ENCODE measurements at places on chromosomes 1 and 21.

- peak; percentile 88 for DNase-seq
Measured at GRCh38 chr1:227788271-227789083, 27.0 kb upstream of the PRSS38 start.

- no peak for DNase-seq
Measured at GRCh38 chr21:14977814-14978213, 87.0 kb downstream of the NRIP1 start.

GRCh38 chr1:12460121-12460520, 157.9 kb downstream of the DHRS3 start:
- no peak for DNase-seq

DNA sequence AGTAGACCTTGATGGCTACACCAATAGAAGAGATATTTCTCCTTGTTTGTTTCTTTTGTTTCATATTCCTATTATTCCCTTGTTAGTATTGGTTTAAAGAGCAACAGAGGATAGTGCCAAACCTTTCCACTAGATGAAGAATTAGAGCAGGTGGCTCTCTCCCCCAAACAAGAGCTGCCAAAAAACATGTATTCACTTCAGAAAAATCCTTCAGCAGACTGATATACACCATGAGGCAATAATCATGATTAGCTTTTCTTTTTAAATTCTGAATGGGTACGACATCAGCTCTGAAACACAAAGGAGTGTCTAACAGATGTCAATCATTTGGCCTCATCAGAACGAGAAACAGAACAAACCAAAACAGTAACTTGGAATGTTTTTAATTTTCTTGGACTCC, 67.3 kb upstream of the MAP10 start:
- no peak for DNase-seq

DNA sequence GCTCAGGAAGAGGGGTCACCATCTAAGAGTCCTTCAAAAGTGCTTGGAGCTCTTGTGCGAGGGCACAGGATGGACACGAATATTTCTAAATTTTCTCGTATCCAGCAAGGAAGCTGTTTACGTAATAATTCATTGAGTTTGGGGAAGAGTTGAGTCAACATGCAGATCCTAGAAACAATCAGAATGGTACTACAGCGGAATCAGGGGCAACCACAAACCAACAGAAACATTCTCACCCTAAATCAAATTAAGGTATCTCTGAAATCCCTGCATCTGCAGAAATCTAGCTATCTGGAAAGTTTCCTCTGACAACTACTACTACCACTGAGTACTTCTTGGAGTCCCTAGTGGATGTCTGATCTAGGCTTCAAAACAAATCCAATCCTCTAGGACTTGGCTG, 352.4 kb downstream of the LTN1 start:
- DNase-seq, result no peak

DNA sequence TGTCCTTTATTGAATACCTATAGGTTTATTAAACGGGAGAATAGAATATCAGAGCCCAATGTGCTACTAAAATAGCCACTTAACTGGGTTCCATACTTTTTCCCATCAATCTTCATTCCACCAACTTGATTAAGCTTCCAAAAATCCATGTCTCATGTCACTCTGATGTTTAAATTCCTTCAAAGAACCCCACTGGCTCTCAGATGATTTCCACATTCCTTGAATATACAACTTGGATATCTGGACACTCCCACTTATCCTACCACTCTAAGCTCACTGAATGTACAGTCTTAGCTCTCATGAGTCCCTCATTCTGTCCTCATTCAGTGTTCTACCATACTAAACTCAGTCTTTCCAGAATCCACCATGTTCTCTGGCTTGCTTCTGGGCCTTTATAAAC, 21.1 kb downstream of the COL11A1 start:
- no peak for DNase-seq

GRCh38 chr21:42617486-42617885, 35.9 kb upstream of the PDE9A start:
- no peak for DNase-seq

DNA sequence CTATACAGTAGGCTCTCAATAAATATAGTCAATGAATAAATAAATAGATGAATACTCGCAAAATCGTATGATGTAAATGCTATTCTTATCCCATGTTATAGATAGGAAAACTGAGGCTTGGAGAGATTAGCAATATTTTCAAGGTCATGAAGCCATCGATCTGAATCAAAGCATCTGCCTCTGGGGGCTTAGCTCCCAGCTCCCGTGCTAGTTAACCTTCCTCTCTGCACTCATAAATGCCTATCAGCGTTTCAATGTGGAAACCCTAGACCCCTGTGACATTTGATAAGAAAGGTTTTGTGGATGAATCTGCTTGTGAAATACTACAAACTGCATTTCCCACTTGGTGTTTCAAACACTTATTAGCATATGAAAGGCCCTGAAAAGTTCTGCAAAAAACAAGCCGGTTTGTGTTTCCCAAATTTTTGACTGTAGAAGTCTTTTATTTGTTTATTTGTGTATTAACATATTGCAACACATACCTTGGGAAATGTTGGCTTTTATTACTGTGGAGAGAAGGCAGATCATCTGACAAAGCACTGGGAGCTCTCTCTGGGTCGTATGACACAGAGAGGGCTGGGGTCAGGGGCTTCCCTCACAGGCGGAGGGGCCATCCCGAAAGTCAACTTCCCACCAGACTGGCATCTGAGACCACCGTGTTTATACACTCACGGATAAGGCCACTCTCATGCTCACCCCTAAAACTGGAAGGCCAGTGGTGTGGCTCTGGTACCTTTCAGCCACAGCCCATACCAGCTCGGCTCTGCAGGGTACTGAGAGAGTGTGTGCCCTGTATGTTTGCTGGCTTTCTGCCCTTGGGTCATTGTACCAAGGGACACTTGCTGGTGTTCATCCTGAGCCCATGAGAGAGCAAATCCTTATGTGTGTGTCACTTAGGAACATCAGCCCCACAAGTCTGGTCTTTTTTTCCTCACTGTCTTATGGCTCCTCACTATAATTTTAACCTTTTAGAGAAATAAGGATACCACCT, 993 bp upstream of the PROK1 start:
- DNase-seq, result no peak

DNA sequence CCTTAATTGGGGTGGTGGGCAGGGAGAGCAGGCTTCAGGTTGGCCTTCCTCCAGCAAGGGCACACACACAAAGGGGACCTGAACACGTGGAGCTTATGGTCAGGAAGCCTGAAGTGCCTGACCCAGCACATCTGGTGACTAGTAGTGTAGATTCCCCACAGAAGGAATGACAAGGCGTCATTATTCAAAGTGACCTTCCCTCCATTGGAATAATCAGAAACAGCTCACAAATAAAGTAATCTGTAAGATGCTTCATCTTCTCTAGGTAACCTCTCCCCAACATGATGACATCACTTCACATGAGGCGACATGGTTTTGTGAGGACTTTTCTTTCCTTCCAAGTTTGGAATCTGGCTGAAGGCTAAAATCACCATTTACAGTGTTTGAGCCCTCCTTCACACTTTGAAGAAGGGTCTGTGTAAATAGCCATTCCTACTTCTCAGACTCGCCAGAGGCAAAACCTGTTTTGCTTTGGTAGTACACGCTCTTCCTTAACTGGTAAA, 32.8 kb upstream of the ERG start:
- no peak for DNase-seq

GRCh38 chr1:239053279-239053678, 333.1 kb upstream of the CHRM3 start:
- DNase-seq, result no peak

GRCh38 chr1:227763246-227764018, 28.2 kb downstream of the SNAP47 start:
- no peak for DNase-seq

DNA sequence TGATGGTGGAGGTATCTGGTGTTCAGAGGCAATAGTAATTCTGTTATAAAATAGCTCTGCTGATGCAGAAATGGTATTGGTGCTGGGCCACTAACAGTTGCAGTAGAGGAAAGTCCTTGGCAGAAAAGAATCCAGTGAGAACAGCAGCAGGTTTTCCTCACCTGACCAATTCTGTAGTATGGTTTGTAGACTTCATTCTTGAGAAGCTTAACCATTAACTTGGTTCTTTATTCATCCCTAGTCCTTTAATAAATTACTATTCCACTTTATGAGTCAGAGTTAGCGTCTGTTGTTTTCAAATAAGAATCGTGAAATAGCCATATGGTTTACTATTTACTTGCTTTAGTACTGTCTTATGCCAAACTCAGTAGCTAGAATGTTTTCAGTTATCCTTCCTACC, 128.5 kb upstream of the SERTAD4 start:
- DNase-seq, result no peak

- DNase-seq, result no peak
Measured at GRCh38 chr1:221840511-221841243, 98.8 kb upstream of the DUSP10 start.

DNA sequence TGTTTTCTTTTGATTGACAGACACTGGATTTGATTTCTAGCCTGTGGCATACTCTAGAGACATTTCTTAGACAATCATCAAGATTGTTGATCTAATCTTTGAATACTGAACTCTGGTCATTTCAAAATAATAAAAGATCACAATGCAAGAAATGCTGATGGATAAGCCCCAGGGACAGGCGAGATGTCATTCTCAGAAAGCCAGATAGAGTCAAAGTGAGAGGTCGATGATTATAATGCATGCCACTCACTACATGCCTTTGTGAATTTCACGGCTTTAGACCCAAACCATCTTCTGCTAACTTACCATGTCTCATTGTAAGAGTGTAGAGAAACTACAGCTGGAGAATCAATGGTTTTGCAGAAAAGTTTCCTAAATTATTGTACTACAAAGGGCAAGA, 257.1 kb downstream of the DYRK1A start:
- DNase-seq, result no peak

- no peak for DNase-seq
Measured at GRCh38 chr1:167714098-167714438, 7.7 kb upstream of the MPZL1 start.

GRCh38 chr1:110494036-110494435, 24.9 kb downstream of the KCNA10 start:
- DNase-seq, result no peak

- no peak for DNase-seq
Measured at GRCh38 chr1:201711811-201712210, 117.1 kb upstream of the IPO9 start.

- DNase-seq, result no peak
Measured at GRCh38 chr21:41160036-41160435, 7.9 kb upstream of the BACE2 start.

DNA sequence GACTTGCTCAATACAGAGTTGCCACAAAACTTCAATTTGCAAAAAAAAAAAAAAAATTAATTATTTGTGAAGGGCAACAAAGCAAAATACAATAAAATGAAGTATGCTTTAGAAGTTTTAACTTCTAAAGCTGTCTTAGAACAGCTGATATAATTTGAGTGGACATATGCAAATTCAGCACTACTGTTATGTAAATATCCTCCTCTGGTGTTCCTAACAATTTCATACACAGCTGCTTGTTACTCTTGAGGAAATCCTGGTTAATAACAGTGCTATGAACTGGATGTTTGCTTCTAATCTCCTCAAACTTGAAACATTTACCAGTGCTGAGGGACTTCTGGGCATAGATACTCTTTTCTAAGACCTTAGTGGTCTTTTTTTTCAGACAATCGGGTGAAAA, 69.6 kb upstream of the COL24A1 start:
- DNase-seq, result no peak

- no peak for DNase-seq
Measured at GRCh38 chr1:103941086-103941485, 191.4 kb downstream of the AMY1C start.

DNA sequence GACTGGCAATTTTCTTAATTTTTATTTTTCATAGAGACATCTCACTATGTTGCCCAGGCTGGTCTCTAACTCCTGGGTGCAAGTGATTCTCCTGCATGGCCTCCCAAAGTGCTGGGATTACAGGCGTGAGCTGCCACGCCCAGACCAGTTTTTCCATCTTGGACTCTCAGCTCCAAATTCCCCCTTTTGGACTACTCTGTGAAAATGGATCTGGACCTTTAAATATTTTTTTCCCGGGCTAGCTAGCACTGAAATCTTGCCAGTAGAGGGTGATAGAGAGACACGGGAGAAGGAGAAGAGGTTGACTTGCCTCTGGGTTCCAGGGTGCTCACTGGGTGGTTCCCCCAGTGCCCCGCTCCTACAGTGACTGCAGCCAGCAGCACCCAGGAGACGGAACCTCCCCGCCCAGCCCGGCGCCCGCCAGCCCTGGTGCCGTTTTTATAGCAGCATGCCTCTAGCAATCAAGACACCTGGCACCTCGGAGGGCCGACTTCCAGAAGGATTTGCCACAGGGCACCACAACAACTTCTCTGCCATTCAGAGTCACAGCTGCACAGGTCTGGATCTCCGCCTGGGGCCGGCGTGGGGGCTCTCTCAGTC, 34.7 kb upstream of the SCCPDH start:
- DNase-seq, result peak; percentile 80

- DNase-seq, result no peak
Measured at GRCh38 chr1:55035904-55036303, 3.4 kb upstream of the PCSK9 start.

DNA sequence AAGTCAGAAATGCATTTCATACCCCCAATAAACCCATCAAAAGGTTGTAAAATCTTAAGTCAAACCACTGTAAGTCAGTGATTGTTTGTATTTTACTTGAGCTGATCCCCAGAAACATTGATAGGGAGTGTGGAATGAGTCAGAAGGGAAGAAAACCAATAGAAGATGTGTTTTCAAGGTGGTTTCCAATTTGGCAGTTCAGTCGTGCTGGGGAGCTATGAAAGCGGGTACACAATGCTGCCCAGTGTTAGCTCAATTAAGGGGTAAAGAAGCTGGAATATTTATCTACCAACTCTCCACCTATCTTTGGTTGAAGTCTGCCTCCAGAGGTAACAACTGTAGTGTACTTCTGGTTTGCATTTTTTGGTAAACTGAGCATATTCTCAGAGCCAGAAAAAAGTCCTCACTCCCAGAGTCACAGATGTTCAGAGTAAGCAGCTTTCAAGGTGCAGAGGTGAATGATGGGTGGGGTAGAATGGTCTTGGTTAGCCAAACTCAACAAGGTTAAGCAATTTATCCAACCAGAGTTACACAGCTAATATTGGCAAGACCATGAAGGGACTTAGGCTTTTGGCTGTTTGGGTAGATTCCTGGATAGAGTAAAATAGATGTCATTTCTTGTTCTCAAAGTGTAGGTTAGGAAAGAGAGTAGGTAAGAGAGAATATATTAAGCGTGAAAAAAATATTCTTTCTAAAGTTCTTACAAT, 202.9 kb upstream of the ADGRL2 start:
- DNase-seq, result no peak

- DNase-seq, result no peak
Measured at GRCh38 chr1:31151402-31151801, 85.9 kb upstream of the PUM1 start.

DNA sequence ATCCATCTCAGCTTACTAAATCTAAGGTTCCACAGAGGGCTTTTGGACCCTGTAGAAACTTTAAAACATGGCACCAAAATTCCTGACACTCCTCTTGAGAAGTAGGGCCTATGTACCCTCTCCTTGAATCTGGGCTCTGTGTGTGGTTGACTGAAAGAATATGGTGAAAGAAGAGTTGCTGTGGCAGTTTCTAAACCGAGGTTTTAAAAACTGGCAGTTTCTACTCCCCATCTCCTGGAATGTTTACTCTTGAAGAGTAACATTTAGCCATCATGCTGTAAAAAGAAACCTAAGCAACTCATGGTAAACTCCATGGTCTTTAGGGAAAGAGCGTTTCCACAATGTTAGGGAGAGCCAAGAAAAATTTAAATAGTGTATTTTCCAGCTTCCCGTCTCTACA, 4.6 kb upstream of the CMPK1 start:
- no peak for DNase-seq

Data from NCI-H2171 treated with DMSO at 0.1 percent for 48 hours (cell line).